ENCODE measurements at places on chromosomes 12 and 14.

- no peak for DNase-seq
These were observed 12.3 kb upstream of the GPRC5D start for GRCh38 chr12:12964255-12964654.

- no peak for DNase-seq
These were observed 38.0 kb upstream of the FBXO21 start for GRCh38 chr12:117228239-117228638.

DNA sequence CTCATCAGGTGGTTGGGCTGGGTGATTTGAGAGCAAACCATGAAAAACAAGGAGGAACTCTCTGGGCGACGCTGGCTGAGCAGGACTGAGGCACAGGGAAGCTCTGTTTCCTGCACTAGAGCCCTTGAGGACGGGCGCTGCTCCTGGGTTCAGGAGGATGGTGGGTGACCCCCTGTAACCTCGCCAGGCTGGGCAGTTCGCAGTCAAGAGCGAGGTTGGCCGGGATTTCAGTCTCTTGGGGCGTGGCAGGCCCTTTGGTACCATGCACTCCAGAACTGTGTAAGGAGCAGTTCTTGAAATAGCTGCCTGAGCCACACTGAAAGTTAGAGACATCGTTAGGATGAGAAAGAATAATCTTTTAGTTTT, 202.2 kb downstream of the TSPAN9 start:
- no peak for DNase-seq

GRCh38 chr14:84657911-84658310, 872.0 kb upstream of the FLRT2 start:
- no peak for DNase-seq

DNA sequence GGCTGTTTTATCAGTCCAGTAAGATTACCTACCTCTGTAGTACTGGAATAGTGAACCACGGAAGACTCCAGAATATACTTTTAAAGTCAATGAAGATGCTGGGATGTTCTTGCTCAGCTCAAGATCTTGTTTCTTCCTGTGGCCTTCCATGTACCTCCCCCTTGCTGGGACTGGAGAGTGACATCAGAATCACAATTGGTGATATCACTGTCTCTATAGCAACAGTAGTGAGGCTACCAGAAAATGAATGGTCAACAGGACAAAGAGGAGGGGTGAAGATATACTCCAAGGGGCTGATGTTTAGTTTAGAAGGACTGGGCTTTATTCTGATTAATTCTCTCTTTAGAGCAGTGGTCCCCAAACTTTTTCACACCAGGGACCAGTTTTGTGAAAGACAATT, 3.8 kb downstream of the AKAP3 start:
- no peak for DNase-seq

DNA sequence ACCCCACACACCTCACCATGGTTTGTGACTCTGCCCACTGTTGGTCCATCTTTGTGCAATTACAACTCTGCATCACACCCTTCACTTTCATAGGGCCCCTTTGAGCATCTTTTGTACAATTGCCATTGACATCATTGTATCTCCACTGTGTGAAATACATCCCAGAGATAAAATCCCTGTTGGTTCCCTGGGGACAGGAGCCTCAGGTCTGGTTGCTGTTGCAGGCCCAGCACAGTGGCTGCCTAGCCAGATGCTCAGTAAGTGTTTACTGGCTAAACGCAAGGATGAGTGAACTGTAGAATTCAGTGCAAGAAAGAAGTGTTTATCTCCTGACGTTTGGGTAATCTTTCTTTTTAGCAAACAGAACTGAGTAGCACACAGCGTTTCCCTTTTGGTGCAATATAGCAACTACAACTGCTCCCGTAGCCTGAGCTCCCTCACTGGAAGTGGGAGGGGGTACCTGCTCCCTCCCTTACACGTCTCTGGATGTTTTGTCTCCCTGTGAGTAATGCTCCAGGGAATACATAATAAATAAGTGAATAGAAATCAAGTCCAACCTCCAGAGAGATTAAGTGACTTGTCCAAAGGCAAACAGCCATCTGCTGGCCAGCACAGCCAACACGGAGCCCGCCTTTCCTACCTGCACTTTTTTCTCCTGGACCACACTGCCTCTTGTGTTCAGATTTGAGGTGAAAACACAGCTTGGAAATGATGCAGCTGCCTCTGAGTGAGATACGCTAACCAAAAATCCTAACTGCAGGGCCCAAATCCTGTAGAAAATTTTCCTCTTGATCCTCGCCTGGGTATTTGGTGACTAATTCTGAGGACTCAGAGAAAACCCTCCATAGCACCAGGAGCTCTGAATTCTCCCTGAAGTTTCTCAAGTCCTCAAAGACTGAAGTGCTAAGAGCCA, 27.4 kb downstream of the GALNT16 start:
- DNase-seq: no peak

GRCh38 chr12:49740930-49741881, at the start of gene TMBIM6:
Gene TMBIM6, plus strand, starts transcription at chr12:49741557. Its CDS starts 10,937 bp downstream, at chr12:49752494.
- DNase-seq: peak; percentile 99

GRCh38 chr12:2662524-2662923, 132.2 kb upstream of the FKBP4 start:
- DNase-seq: no peak

DNA sequence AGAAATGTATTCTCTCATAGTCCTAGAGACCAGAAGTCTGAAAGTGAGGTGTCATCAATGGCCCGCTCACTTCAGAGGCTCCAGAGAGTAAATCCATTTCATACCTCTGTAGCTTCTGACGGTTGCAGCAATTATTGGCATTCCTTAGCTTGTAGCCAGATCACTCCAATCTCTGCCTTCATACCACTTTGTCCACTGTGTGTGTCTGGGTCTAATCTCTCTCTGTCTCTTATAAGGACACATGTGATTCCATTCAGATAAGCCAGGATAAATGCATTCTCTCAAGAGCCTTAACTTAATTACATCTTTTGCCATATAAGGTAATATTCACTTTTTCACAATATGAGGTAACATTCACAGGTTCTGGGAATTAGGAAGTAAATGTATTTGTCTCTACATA, 365.7 kb downstream of the GXYLT1 start:
- no peak for DNase-seq

GRCh38 chr12:6697584-6698351, 2.8 kb downstream of the PIANP start:
- DNase-seq: no peak

DNA sequence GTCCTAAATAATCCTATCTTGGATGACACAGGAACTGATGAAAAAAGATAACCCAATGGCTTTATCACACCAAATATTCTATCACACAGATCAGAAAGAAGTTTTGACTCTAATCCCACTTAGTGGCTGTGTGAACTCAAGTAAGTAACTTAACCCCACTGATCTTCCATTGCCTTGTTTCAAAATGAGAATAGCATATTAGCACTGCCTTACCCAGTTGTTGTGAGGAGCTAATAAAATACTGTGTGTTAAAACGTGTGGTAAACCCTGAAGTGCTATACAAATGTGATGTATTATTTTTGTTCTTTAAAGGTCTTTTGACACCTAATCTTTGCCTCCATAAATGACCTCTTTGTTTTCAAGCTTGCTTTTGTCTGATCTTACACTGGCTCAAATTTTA, 60.9 kb upstream of the ARID2 start:
- DNase-seq: no peak

DNA sequence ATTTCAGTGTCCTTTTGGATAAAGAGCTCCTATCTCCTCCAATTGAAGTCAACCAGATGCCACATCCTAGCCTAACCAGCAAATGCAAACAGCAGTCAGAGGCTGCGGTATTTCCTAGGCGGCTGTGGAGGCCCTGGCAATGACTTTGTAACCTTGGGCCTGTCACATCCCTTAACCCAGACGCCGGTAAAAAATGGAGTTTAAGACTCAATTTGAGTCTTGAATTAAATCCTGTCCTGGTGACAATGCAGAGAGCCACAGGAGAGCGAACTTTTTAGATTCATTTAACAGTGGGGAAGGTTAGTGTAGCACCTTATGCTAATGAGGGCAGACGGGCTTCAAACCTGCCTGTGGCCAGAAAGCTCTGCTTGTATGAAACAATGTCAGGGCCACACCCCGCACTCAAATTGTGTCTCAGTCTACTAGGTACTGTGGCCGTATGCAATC, 1.3 kb downstream of the C12orf75 start:
- DNase-seq: peak; percentile 60

DNA sequence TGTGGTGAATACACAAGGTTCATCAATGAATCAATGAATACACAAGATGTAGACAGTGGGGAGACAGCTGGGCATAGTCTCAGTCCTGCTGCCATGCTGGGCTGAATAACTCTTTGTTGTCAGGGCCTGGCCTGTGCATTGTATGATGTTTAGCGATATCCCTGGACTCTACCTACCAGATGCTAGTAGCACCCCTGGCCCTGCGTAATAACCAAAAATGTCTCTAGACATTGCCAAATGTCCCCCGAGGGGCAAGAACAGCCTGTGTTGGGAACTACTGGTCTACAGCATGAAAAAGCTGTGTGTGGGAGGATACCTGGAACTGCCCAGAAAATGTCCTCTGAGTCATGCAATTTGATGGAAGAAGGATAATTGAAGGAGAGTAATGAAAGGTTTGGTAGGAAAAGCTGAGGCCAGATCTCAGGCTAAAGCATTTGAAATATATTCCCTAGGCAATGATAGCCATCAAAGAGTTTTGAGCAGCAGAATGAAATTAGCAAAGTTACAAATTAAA, 128.2 kb downstream of the TMEM30B start:
- no peak for DNase-seq

GRCh38 chr12:62843716-62844115, 91.2 kb downstream of the PPM1H start:
- DNase-seq: no peak

DNA sequence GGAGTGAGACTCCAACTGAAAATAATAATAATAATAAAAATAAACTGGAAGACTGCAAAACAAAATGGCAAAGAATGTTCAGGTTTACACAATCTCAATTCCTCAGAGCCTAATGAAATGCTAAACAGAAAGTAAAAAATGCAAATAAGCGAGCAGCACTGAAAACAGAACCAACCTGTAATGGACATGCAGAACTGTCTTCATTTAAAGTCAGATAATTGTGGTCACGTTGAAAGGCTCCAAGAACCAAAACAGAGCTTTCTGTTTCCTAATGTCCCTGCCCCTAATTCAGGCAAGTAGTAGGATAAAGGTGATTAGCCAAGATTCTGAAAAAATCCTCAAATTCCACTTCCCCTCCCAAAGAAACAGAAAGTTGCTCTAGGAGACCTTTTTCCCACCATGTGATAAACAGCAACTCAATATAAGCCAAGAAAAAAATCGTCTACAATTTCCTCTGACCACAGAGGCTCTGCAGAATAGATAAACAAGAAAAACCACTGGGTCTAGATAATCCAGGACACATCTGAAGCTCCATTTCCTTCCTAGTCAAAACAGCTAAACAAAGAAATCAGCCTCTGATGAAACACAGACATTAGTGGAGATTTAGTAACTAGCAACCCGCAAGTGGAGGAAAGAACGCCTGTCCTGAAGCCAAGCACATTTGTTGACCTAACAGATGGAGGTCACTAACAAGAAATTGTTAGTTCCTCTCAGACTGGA, 3.0 kb downstream of the MIS18BP1 start:
- no peak for DNase-seq

GRCh38 chr12:76533331-76533730, 26.2 kb downstream of the OSBPL8 start:
- DNase-seq: no peak

GRCh38 chr12:97426492-97427116, 36.0 kb upstream of the RMST start:
- no peak for DNase-seq

DNA sequence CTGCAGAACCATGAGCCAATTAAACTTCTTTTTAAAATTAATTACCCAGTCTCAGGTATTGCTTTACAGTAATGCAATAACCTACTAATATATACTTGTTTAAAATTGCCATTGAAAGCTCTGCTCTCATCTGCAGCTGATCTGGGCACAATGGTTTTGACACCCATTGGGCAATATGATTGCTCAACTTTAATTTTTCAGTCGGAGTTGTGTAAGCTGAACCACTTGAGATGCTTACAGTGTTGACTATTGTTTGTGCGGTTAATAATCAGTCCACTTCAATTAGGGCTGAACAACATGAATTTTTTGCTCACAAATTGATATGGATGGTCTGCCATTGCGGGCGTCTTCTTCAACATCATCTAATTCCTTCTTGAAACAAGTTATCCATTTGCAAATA, 18.0 kb upstream of the OR4K5 start:
- DNase-seq: no peak

DNA sequence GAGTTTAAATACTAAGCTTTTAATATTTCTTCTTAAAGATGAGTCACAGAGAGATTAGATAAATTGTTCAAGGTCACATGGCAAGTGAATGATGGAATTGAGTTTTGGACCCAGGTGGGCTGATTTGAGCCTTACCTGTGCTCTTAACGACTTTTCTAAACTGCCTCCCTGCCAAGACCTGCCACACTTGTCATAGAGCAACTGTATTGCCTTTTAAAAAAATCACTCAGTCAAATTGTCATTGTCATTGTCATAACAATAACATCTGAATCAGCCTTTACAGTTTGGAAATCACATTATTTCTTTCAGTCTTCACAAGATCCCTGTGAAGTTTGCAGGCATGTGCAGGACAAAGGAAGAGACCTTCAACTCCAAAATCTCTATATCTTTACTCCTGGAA, 25.7 kb downstream of the SLC4A8 start:
- DNase-seq: no peak

- no peak for DNase-seq
These were observed 37.1 kb downstream of the LMO3 start for GRCh38 chr12:16568873-16569272.

DNA sequence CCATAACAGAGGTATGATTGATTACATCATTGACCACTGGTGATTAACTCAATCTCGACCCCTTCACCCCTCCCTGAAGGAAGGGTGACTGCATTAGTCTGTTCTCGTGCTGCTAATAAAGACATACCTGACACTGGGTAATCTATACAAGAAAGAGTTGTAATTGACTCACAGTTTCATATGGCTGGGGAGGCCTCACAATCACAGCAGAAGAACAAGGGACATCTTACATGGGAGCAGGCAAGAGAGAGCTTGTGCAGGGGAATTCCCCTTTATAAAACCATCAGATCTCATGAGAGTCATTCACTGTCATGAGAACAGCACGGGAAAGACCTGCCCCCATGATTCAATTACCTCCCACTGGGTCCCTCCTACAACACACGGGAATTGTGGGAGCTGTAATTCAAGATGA, 55.9 kb upstream of the TMCC3 start:
- DNase-seq: no peak

GRCh38 chr12:131353826-131354225, 357.1 kb upstream of the SFSWAP start:
- DNase-seq: no peak

- peak; percentile 69 for DNase-seq
These were observed 1.9 kb downstream of the TMTC2 start for GRCh38 chr12:82688596-82688995.

GRCh38 chr12:25852792-25853191, 105.7 kb upstream of the RASSF8 start:
- no peak for DNase-seq

DNA sequence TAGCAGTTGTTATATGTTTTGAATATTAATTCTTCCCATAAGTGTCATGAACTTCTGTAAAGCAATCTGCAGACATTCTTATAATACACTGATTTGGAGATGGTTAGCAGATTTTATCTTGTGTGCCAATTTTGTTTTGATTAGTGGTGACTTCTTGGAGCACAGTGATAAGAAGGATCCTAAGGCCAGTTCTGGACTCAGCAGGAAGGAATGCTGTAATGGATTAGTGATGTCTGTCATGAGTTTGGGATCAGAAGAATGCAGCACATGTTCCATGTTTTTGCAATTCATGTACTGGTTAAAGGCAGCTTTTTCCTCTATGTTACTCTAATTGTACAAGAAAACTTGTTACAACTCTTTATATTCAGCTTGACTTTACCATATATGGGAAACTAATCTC, 91.5 kb downstream of the UNC79 start:
- no peak for DNase-seq
